T-helper 2 cell treated with Interferon-gamma antibody and Interleukin-4, amounts not matched to agents 100 ng/mL and 5 ng/mL, for 36 hours (primary cell): ENCODE measurements at places on chromosomes 12 and 14. TPM values are rescaled to one million over a fixed set of nuclear protein-coding genes. Genes with fewer than 3 reads are reported as not detected.

BATF gene
- 49.5 and 56.0 TPM in 2 replicates for total RNA-seq

MORN3 gene
- 0.82 and 0.84 TPM in 2 replicates for total RNA-seq

MYH6 gene
- total RNA-seq = 0.05 TPM in 1 of 2 replicates, not detected in the other

MLXIP gene
- 42.1 and 44.7 TPM in 2 replicates for total RNA-seq

SAMD15 gene
- 0.07 and 0.23 TPM in 2 replicates for total RNA-seq

GPR162 gene
- 0.18 and 0.32 TPM in 2 replicates for total RNA-seq

TAS2R42 gene
- not detected in 2 replicates for total RNA-seq

LRRC23 gene
- 4.7 and 5.0 TPM in 2 replicates for total RNA-seq

GSG1 gene
- total RNA-seq = not detected in 2 replicates

ETV6 gene
- total RNA-seq = 25.3 and 30.1 TPM in 2 replicates

CLEC1B gene
- not detected in 2 replicates for total RNA-seq

NYNRIN gene
- 0.14 TPM in 2 replicates for total RNA-seq

EFS gene
- total RNA-seq = not detected in 2 replicates

RFC5 gene
- 53.6 and 53.7 TPM in 2 replicates for total RNA-seq
